ENCODE measurements at places on chromosomes 11 and 22.

DNA sequence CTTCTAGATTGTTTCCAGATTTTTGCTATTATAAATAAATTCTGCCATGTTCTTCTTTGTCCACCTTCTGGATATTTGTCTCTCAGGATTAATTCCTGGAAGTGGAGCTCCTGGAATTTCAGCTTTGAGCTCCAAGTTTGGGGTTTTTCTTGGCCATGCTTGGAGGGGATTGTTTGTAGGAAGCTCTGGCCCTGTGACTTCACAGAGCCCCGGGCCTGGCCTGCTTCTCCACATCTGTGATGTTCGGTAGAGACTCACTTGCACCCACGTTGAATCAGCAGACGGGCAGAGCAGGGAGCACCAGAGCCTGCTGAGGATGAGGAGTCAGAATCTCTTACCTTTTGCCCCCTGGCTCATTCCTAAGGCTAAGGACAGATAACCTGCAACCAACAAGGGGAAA is 35.7 kb downstream of the LRRC32 start:
- no peak for DNase-seq

- DNase-seq, result no peak
Measured at GRCh38 chr11:71263386-71263785, 11.0 kb upstream of the SHANK2 start.

GRCh38 chr11:122732342-122733315 is 77.1 kb downstream of the UBASH3B start:
- DNase-seq, result no peak

DNA sequence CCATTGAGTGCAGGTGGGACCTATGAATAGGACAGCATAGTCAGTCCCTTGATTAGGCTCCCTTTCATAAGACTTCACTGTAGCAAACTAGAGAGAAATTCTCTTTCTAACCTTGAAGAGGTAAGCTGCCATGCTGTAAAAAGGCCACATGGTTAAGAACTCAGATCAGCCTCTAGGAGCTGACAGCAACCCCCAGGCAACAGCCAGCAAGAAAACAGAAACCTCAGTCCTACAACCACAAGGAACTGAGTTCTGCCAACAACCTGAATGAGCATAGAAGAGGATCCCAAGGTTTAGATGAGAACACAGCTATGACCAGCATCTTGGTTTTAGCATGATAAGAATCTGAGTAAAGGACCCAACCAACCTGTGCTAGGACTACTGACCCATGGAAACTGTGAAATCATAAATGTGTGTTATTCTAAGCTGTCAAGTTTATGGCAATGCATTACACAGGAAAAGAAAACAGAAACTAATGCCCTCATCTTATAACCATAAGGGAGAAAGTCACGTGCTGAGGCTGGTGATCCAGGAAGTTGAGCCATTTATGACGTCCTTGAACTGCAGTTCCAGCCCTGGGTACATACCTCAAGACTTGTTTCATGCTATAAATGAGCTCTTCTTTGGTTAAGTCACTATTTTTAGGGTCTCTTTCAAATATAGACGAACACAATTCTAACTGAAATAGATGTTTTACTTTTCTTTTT is 43.3 kb downstream of the RAB38 start:
- DNase-seq, result no peak

GRCh38 chr22:46001426-46002106 is 24.6 kb upstream of the WNT7B start:
- no peak for DNase-seq

DNA sequence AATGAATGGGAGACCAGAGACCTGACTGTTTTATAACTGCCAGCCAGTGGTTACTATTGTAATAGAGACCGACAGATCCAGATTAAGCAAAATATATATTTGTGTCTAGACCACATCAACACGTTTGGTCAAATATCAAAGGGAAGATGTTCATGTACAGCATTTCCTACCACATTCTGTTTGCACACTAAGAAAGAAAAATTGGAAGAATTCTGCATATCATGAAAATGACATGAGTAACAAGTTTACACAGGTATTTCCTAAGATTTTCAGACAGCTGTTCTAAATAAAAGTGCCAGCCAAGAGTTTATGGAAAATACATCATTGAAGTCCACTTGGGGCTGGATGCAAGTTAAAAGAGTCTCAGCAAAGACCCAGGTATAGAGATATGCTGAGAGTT is 145.5 kb upstream of the ANO3 start:
- DNase-seq, result no peak

DNA sequence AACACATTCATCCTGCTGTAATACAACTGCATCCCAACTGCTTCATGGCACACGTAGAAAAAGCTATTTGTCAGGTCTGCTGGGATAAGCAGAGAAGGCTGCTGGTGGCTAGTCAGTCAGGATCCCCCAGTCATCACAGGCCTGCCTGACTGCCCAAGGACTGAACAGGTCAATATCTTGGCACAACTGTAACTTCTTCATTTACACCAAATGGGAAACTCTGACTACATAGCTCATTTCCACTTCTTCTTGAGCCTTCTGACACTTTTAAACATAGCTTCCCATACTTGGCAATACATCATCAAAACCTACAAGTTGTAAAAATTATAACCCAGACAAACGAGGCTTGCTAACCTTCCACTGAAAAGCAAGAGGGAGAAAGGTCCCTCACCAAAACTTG is 2.8 kb downstream of the TMEM9B start:
- DNase-seq, result no peak

DNA sequence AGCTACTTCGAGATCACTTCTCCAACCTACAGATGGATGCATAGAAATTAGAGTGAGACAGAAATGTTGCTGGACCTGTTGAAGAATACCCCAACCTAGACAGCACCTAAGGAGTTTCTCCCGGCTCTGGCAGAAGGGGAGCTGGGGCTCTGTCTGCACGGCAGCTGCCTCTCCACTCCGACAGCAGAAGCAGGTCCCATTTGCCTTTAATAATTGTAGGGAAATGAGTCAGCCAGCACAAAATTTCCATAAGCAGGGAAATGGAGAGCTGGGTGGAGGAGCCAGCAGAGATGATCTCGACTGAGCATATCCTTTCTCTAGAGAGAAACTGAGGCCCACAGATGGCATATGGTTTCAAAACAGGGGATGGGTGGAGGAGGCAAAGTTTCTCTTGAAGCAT is 80.1 kb downstream of the EFCAB6 start:
- DNase-seq, result no peak

DNA sequence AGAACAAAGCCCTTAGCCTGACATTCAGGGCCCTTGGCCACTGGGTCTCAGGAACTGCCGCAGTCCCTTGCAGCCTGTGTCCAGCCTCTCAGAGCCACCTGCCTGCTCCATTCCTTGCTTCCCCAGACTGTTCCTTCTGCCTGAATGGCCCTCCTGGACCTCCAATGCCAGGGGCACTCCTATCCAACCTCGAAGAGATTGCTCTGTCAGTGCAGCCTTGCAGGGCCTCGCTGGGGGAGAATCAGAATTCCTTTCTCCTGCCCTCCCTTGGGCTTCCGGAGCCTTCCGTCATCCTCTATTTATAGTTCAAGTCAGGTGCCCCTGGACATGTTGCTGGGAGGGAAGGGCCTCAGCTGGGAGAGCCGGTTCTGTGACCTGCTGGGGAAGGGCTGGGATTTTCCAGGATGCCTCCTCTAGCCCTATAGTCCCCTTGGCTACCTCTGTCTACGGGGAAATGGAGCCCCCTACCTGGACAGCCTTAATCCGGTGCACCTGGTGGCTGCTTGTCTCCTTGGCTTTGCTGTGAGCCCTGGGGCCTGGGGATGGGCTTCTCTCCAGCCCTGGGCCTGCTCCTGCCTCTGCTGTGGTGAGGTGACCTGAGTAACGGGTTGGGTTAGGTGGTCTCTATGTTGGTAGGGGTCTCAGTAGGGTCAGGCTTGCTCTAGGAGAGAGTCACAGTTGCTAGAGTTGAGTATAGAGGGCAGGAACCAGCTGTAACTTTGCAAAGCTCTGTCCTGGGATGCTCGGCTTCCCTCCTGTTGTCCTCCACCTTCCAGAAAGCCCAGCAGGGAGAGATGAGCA is 45.9 kb upstream of the SYT7 start:
- DNase-seq, result no peak

DNA sequence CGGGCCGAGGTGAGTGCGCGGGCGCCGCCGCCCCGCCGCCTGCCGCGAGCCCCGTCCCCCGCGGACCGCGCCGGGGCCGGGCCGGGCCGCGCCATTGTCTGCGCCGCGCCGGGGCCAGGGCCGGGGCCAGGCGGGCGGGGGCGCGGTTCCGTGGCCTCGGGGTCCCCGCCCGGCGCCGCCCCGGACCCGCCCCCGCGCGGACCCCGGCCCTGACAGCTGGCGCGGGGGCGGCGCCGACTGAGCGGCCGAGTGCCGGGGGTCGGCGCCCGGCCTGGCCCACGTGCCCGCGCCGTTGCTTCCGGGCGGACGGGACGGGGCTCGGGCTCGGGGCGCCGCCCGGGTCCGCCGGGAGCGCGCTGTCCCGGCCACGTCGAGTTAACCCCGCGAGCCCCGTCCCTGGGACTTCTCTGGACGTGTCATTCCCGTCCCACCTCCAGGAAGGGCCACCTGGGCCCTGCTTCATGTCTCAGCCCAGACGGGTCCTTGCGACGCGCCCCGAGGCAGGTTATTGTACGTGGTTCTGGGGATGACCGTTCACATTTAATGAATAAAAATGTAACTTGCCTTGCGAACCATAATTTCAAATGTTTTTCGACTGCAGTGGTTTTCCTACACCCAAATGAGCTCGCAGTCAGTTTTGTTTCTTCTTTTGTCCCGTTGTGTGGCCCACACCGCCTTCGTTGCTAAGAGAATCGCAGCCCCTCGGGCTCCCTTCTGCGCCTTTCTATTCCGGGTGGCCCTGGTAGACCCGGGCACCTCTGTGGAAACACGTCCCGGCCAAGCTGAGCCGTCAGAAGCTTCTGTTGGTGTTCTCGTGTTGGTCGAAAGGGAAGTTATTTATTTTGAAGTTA is 562 bp downstream of the ZBED4 start:
- DNase-seq, result no peak

GRCh38 chr11:44359162-44359561 is 49.2 kb upstream of the ALX4 start:
- no peak for DNase-seq

GRCh38 chr11:8501836-8502235 is 92.2 kb downstream of the STK33 start:
- no peak for DNase-seq

DNA sequence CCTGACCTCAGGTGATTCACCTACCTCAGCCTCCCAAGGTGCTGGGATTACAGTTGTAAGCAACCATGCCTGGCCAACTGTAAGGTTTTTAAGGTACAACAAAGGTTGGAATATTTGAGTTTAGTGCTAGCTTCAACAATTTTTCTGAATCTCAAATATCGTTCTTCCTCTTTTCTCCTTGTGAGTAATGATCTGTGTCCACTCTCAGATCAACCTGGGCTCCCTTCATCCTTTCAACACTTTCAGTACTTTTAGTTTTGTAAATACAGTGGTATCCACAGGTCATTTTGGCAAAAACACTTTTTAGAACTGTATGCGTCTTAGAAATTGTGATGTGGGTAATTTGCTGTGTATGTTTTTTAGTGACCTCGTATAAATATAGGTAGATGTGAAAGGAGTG is 7.9 kb downstream of the PACS1 start:
- DNase-seq, result no peak

- no peak for DNase-seq
Measured at GRCh38 chr22:37657590-37658132, 862 bp upstream of the PDXP start.

GRCh38 chr11:11580012-11580411 is 41.8 kb downstream of the GALNT18 start:
- no peak for DNase-seq

GRCh38 chr22:42519525-42520401 is at the start of gene RRP7A:
RRP7A (minus strand) TSS chr22:42519796; CDS start chr22:42519786, 10 bp downstream.
- peak; percentile 78 for DNase-seq

- DNase-seq, result no peak
Measured at GRCh38 chr11:18739685-18740084, 13.7 kb upstream of the IGSF22 start.

GRCh38 chr11:36699271-36699670 is 101.2 kb upstream of the RAG2 start:
- DNase-seq, result no peak

- DNase-seq, result no peak
Measured at GRCh38 chr22:35410663-35411034, 10.7 kb downstream of the MCM5 start.

GRCh38 chr11:75823415-75823814 is 8.4 kb downstream of the UVRAG start:
- DNase-seq, result no peak

DNA sequence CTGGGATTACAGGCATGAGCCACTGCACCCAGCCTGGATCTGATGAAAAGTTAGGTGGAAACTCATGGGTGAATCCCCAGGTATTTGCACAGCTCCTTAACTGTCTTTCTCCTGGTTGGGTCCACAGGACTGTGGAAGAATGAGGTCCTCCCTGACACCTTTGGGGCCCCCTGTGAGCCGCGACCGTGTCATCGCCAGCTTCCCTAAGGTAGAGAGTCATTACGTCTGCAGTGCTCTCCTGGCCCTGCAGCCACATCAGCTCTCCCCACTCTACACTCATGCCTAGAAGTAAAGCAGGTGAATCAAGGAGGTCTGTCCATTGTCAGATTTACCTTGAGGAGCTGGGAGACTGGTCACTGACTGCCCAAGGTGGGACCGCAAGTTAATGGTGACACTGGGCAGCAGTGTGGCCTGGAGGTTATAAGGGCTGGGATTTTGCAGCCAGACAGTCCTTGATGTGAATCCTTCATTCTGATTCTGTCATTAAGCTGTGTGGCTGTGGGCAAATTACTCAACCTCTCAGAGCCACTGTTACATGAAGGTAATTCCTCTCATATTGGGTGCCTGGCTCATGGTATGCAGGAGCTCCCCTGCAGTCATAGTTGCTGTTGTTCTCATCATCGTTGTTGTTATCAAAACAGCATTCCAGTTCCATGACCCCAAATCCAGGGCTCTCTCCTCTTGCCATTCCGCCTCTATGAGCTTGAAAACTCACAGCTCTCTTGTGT is 1.4 kb downstream of the RAB36 start:
- DNase-seq, result no peak

GRCh38 chr11:67400251-67400941 is 1.3 kb downstream of the PPP1CA start:
- no peak for DNase-seq

GRCh38 chr22:44186121-44186510 is 5.4 kb downstream of the PARVG start:
- DNase-seq, result no peak

DNA sequence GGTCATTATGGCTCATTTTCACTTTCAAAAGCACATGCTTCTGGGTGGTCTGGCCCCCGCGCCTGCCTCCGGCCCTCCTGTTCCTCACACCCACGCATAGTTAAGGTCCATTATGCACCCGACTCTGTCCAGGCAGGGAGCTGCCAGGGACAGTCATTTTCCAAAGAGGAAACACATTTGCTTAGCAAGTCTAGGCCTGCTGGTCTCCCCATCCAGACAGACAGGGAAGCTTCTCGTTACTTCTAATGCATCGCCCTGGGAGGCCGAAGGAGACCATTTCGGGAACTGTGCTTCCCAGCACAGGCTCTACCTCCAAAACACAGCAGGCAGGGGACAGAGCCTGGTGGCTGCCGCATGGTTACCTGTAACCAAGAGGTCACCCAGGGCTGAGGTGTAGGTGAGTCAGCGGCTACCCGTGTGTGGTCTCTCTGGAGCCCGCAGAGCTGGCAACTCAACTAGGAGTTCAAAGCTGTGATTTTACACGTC is 87.1 kb upstream of the SHANK2 start:
- no peak for DNase-seq
